Ureter (tissue), 1 donor: ENCODE measurements at places on chromosomes 16 and 17. TPM values are rescaled to one million over a fixed set of nuclear protein-coding genes. Genes with fewer than 3 reads are reported as not detected.

TPSG1 gene
- total RNA-seq = 1.7 TPM

KRT36 gene
- total RNA-seq = not detected

DNA sequence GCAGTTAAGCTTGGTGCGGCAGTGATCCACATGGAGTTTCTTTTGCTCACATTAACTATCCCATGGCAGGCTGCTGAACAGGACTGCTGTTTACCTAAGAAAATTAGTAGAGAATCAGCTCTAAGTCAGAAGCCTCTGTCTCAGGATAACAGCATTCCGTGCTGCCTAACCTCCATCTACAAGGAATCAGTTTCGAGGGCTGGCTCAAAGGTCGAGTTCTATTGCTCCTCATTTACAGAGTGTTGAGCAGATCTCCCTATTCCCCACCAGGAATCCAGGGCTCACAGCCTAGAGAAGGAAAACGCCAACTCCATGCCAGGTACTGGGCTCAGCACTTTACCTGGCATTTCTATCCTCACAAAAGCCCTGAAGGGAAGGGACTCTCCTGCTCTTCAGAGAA lies 9.9 kb downstream of the GINS2 start:
- no peak for DNase-seq

- DNase-seq = no peak
Measured at GRCh38 chr16:2042171-2042985, 5.3 kb downstream of the NTHL1 start.

DPEP3 gene
- total RNA-seq = not detected

SRR gene
- total RNA-seq = 6.3 TPM
